Stimulated activated CD4-positive, alpha-beta T cell treated with anti-CD3 and anti-CD28 coated beads, TNF-alpha, amount 100 ng/mL, for 4 hours (primary cell): ENCODE measurements at places on chromosomes 1 and 21.

DNA sequence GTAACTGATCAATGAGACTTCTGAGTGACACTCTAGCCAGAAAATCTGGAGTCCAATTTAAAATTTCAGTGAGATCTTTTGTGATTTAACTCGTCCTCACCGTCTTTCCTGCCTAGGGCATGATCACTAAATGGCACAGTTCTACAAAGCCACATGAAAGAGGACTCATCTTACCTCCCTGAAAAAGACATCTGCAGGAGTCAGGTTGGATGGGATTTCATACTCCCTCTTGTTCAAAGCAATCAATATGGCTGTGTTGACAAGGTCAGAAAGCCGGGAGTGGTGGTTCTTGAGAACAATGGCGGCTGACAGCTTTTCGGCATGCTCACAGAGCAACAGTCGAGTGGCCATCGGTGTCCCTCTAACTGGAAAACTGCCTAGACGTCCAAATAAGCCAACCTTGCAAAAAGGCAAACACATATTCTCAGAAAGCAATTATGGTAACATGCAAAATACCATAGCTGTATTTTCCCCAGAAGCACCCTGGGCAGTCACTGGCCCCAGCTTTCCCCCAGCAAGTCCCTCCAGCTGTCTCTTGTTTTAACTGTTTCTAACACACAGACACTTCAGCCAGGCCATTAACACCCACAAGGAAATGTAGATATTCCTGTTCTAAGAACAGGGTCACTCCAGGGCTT is 36.6 kb upstream of the ACTA1 start:
- no peak for DNase-seq

DNA sequence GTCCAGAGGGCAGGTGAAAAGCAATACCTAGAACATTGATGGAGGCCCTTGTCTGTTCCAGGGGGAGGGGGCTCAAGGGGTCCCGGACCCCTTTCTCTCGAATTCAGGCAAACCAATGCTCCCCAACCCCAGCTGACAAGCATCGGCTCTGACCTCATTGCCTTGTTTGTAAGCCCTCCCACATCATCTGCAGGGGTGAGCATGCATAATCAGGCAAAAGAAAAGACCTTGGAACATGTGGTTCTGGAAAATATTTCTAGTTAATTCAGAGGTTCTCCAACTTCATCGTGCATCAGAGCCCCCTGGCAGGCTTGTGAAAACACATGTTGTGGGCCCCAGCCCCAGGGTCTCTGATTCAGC is 231.3 kb downstream of the TOMM20 start:
- no peak for DNase-seq

DNA sequence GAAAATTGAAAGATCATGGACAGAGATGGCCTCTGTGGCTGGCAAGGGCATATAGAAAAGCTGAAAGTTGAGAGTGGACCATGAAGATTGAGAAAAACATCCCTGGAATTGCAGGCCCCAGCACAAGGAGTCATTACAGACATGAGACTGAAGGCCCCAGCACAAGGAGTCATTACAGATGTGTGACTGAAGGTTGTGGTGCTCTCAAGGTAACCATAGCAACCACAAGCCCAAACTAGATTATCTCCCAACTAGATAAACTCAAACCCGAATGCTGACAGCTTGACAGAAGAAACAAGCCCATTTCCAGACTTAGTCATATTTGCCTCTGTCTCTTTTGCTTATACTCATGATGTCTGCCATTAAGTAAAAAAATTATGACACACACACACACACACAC is 1252.1 kb upstream of the ADGRL4 start:
- no peak for DNase-seq

GRCh38 chr1:107739201-107739600 is 225.8 kb downstream of the VAV3 start:
- no peak for DNase-seq

- no peak for DNase-seq
Measured at GRCh38 chr1:25695771-25696311, 79.2 kb downstream of the MAN1C1 start.

- DNase-seq = no peak
Measured at GRCh38 chr1:22662318-22662717, 9.3 kb downstream of the C1QB start.

DNA sequence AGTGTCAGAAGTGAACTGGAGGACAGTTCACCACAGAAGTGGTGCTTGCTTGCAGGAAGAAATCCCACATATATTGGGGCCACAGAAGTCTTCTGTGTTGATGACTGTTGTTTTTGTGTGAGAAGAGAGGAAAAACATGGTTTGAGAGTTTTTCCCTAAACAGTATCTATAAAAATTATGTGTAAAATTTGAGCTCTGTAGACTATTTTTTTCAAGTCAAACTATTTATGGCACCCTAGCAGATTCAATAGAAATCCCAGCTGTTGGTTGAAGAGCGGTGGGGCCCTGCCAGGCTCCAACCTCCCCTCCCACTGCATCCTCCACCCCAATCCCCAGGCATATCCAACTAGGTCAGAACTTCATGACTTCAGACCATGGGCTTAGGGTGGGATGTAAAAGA is 61.6 kb downstream of the NTPCR start:
- no peak for DNase-seq

DNA sequence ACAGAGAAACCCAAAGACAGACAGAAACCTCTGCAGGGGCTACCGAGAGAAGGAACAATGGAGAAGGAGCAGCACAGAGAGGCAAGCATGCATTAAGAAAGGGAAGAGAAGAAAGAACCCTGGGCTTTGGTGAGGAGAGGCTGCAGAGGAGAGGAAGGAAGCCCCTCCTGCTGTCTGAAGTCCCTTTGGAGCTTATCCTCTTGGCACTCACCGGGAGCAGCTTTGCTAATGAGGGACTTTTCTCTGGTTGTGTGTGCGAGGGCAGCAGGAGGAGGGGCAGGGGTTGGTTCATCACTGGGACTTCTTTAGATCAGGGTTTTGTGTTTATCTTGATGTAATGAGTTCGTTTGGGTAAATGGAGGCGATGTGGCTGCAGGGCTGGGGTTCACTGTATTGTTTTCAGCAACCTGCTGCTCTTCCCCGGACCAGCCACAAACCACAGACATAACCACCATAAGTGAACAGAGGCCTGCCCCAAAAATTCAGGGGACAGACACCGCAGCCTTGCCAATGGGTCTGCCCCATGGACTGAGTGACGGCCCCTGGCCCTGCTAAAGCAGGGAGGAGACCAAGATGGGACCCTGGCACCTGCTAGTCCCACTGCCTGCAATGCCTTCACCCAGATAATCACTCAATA is 100.6 kb downstream of the KCND3 start:
- DNase-seq = no peak

- no peak for DNase-seq
Measured at GRCh38 chr1:101394041-101394440, 157.2 kb downstream of the S1PR1 start.

GRCh38 chr1:75745276-75745675 is 20.8 kb downstream of the ACADM start:
- no peak for DNase-seq

- DNase-seq = no peak
Measured at GRCh38 chr1:56507925-56508522, 71.3 kb downstream of the PLPP3 start.

GRCh38 chr1:240091614-240092300 is at the start of gene FMN2:
Gene FMN2, plus strand, starts transcription at chr1:240091883. Its CDS starts 227 bp downstream, at chr1:240092110.
- no peak for DNase-seq

GRCh38 chr1:211715971-211716370 is 40.5 kb upstream of the NEK2 start:
- DNase-seq = no peak
